ENCODE measurements at places on chromosomes 7 and 10.

DNA sequence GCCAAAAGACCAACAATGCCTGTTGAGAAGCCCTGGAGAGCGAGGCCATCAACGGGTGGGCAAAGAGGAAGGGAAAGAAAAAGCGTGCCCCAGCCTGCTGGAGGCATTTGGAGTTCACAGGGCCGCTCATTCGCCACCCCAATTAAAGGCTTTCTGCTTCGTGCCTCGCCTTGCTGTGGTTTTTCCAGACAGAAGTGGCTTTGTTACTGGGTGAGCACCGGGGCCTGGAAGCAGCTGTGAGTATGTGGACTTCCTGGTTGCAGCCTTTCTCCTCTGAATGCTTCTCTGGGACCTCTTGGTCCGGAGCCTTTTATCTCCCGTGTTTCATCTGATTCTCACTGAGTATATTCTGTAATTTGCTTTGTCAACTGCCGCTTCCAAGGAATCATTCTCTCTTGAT lies 118.1 kb upstream of the EGR2 start:
- no peak for DNase-seq

GRCh38 chr7:44615149-44615611 lies 8.8 kb downstream of the OGDH start:
- DNase-seq: no peak

- no peak for DNase-seq
These were observed at the start of gene DPYSL4 for GRCh38 chr10:132186488-132187429. DPYSL4 (plus strand) TSS chr10:132186948; CDS start chr10:132187064, 116 bp downstream.

DNA sequence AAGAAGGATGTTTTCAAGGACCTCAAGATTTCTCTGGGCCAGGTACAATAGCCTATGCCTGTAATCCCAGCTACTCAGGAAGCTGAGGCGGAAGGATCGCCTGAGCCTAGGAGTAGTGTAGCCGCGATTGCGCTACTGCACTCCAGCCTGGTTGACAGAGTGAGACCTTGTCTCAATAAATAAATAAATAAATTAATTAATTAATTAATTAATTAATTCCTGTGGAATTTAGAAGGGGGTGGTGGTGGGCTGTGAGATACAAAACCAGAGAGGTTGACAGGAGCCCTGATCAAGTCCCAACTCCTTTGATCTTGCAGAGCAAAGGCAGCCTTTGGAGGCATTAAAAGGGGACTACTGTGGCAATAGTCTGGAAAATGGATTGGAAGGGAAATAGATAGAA lies 39.3 kb upstream of the NRF1 start:
- DNase-seq: no peak

- DNase-seq: no peak
These were observed 17.4 kb downstream of the KLHL7 start for GRCh38 chr7:23123007-23123406.

DNA sequence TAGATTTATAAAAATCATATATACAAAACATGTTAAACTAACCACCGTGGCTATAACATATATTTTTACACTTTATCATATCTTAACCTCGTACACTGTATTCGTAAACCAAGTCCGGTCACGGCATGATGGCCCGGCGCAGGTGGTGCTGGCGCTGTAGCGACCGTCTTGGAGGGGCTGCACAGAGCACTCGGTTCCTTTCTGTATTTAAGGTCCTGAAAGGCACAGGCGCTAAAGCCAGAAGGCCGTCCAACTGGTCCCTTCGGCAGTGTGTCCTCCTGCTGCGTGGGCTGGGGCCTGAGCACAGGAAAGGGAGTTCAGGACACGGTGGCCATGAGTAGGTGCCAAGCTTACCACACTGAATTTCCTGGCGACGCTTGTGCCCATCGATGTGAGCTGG lies 33.8 kb downstream of the AMZ1 start:
- no peak for DNase-seq

DNA sequence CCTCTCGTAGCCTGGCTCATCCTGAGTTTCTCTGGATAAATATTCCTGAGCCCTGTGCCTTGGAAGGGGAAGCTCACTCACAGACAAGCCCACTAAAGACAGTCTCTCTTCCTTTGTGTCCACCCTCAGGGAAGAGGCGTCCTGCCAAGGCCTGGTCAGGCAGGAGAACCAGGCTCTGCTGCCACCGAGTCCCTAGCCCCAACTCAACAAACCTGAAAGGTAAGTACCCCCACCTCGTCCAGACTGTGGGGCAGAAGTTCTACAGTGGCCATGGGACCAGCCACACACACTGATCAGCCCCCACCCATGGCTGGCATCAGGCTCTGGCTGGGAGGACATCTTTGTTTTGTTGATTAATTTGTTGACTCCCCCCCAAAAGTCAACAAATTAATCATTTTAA lies 2.8 kb downstream of the GPR15LG start:
- DNase-seq: no peak

DNA sequence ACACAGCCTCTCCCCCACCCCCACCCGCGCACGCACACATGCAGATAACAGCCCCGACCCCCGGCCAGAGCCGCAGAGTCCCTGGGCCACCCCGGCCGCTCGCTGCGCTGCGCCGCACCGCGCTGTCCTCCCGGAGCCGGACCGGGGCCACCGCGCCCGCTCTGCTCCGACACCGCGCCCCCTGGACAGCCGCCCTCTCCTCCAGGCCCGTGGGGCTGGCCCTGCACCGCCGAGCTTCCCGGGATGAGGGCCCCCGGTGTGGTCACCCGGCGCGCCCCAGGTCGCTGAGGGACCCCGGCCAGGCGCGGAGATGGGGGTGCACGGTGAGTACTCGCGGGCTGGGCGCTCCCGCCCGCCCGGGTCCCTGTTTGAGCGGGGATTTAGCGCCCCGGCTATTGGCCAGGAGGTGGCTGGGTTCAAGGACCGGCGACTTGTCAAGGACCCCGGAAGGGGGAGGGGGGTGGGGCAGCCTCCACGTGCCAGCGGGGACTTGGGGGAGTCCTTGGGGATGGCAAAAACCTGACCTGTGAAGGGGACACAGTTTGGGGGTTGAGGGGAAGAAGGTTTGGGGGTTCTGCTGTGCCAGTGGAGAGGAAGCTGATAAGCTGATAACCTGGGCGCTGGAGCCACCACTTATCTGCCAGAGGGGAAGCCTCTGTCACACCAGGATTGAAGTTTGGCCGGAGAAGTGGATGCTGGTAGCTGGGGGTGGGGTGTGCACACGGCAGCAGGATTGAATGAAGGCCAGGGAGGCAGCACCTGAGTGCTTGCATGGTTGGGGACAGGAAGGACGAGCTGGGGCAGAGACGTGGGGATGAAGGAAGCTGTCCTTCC lies 620 bp downstream of the EPO start:
- no peak for DNase-seq

- DNase-seq: no peak
These were observed 1.2 kb downstream of the DBF4 start for GRCh38 chr7:87877366-87878040.

DNA sequence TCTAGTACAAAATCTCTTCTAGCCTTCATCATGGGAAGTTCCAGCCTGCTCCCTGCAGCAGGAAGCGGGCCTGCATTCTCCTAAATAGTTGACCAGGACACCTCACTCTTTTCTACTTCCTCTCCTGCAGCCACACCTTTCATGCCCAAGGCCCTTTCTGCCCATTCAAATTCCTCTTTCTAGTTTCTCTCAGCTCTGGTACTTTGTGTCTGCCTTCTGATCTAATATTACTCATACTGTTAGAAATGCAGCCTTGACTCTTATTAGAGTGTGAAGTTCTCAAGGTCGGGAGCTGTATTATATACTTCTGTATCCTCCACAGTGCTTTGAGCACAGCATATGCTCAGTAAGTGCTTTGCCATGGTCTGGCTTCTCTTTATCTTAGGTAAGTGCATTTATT lies 103.1 kb downstream of the PRKCQ start:
- DNase-seq: no peak

GRCh38 chr10:50452603-50453002 lies 171.2 kb downstream of the SGMS1 start:
- DNase-seq: no peak

DNA sequence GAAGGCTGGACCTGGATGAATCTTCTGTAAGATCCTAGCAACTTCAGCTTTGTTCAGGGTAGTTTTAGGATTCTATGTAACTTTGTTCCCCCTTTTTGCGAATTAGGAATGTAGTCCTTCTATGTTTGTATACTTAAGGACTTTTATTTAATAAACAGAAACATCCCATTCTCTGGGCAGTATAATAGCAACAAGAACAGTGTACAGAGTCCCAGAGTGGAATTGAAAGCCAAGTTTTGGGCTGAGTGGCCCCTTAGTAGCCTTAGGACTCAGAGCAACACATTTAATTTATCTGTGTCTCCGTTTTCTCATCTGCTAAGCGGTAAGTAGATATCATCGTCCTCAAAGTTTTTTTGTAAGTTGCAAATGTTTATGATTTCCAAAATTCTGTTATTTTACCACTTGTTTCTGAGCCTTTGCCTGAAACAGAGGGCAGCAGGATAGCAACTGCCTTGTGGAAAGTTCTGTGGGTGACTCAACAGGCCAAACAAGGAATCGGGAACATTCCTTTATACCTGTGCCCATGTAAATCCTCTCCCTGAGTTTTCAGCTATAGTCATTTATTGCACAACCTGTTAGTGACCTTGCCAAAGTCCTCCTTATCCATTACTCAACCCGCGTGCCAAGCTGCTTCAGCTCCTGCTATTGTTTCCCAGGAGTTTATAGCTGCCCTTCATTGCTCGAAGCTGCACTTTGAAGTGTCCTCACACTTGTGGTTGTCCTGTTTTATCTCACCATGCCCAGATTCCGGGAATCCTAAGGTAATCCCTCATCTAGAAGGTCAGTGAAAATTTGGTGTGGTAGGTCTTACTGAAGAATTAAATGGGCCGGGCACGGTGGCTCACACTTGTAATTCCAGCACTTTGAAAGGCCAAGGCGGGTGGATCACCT lies 199.1 kb upstream of the AHR start:
- peak; percentile 94 for DNase-seq

- no peak for DNase-seq
These were observed 155.9 kb upstream of the ASAH2 start for GRCh38 chr10:50407076-50407801.

DNA sequence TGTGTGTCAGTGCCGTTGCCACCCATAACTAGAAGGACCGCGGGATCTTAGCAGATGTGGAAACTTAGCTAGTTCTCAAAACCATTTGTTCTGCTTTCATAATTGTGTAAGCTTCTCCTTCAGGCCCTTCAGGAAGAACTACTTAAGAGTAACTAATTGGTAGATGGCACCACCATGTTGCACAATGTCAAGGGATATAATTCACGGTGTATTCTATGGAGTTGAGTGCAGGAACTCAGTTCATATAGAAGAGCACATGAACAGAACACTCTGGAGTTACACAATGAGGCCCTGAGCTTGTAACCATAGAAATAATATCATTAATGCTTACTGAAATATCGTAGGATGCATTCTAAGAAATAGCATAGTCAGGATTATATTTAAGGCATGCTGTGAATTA lies 126.5 kb upstream of the GAD2 start:
- no peak for DNase-seq

- no peak for DNase-seq
These were observed 49.4 kb downstream of the FRMPD2 start for GRCh38 chr10:48224979-48225560.

- no peak for DNase-seq
These were observed 22.8 kb upstream of the GPR26 start for GRCh38 chr10:123643315-123643714.

- DNase-seq: no peak
These were observed 704.6 kb downstream of the CCSER2 start for GRCh38 chr10:85032981-85033380.

DNA sequence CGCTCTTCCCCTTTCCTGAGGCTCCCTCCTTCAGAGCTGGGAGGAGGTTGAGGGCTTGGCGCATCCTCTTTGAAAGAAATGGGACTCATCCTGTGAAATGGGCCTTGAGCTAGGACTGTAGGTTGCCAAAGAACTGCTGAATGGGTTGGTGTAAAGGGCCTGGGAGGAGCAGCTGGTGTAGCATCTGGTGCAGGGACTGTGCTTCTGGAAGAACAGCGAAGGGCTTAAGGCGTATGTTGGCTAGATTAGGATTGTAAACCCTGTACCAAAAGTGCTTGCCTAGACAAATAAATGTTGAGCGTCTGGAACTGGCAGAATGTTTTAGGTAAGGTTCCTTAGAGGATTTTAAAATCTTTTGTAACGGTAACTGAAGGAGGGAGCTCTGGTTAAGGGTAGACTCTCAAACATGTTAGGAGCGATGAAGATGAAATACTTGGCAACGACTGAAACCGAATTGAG lies 563 bp downstream of the STAM start:
- peak; percentile 49 for DNase-seq

DNA sequence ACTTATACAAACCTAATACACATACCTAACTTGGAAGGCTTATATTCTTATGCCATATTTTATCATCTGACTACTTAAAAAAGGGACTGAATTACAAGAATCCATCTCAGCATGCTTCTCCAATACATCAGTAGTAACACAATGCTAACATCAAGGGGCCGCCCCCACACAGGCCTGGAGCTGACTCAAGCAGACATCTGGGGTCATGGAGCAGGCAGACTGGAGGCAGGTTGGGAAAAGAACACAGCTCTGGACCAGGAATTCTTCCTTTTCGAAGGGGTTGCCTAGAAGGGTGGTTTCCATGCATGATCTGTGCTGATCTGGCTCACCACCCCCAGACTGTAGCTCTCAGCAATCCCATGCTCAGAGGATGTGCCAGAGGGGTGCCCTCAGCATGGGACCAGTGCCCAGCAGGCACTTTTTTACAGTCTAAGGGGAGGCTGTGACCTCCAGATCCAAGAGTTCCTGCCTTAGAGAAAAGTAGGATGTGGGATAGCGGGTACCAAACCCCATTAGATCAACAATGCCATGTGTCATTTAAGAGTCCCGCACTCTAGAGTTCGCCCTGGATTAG lies 26.1 kb upstream of the DUSP5 start:
- no peak for DNase-seq

- DNase-seq: no peak
These were observed 1.6 kb upstream of the CADPS2 start for GRCh38 chr7:122887848-122888247.
